Liver (tissue), 10 donors: ENCODE measurements at places on chromosomes 5 and 9. TPM values are rescaled to one million over a fixed set of nuclear protein-coding genes. Genes with fewer than 3 reads are reported as not detected.

Gene CATSPER3
- 0.28 TPM for total RNA-seq

Gene IL17B
- not detected for total RNA-seq

Gene VLDLR
- 2.8 TPM for total RNA-seq

Gene PCDHGA2
- 0.23 TPM for total RNA-seq

DNA sequence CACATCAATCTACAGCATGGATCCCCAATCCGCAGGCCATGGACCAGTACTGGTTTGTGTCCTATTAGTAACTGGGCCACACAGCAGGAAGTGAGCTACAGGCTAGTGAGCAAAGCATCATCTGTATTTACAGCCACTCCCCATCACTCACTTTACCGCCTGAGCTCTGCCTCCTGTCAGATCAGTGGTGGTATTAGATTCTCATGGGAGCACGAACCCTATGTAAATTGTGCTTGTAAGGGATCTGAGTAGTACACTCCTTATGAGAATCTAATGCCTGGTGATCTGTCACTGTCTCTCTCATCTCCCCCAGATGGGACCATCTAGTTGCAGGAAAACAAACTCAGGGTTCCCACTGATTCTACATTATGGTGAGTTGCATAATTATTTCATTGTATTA is 212.7 kb upstream of the FAM174A start:
- DNase-seq, result no peak

- no peak for DNase-seq
Observed at GRCh38 chr5:166594567-166594966, 1696.9 kb upstream of the WWC1 start.

- DNase-seq, result no peak
Observed at GRCh38 chr5:96655085-96655484, 7.1 kb upstream of the CAST start.

GRCh38 chr9:3647652-3648051 is 121.9 kb upstream of the RFX3 start:
- no peak for DNase-seq

- DNase-seq, result no peak
Observed at GRCh38 chr5:75460942-75461610, 50.4 kb downstream of the CERT1 start.

DNA sequence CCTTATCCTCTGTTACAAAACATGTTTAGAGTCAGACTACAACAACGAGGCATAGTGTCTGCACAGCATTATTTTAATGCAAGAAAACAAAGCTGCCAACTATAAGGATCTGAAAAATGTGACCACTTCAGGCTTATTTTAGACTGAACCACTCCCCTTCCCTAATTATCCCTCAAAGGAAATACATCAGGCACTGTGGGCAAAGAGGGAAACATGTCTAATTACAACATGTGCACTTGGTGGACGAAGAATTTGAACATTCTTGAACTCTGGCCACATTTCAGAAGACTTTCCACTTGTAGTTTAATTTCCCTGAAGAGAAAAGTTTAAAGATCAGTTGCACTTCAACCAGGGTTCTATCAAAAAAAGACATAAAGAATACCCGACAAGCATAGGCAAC is 3.8 kb downstream of the MTMR12 start:
- DNase-seq, result no peak

DNA sequence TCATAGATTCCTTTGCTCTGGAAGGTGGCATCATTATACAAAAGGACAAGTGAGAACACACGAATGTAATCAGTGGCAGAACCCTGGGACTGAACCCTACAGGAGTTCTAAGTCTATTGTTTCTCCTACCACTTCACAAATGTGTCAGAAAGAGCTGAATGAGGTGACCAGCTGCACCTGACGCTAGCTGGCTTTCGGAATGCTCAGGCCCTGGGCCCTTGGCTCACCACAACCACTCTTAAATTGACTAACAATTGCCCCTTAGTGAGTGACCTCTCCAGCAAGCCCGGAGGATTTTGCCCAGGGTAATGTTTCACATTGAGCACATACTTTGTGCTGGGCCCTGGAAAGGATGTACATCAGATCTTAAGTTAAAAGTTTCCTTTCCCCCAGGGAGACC is 41.2 kb upstream of the ABCA1 start:
- DNase-seq, result no peak

DNA sequence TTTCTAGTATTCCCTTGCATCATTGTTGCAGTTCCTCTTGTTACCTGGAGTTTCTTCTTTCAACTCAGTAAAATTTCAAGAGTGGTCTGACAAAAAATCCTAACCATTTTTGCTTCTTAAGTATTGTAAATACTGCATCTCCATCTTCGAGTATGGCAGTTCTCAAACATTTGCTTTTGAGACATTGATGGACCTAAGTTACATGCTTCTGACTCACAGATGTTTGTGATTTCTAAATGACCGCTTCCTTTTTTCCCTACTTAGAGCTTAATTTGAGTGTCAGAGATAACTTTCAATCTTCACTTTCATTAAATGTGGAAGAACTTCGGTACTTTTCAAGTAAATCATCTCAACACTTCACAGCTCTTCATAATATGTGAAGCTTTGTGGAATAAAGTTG is 4.2 kb downstream of the UHRF2 start:
- DNase-seq, result no peak

GRCh38 chr5:37966291-37966690 is 126.5 kb upstream of the GDNF start:
- DNase-seq, result no peak

DNA sequence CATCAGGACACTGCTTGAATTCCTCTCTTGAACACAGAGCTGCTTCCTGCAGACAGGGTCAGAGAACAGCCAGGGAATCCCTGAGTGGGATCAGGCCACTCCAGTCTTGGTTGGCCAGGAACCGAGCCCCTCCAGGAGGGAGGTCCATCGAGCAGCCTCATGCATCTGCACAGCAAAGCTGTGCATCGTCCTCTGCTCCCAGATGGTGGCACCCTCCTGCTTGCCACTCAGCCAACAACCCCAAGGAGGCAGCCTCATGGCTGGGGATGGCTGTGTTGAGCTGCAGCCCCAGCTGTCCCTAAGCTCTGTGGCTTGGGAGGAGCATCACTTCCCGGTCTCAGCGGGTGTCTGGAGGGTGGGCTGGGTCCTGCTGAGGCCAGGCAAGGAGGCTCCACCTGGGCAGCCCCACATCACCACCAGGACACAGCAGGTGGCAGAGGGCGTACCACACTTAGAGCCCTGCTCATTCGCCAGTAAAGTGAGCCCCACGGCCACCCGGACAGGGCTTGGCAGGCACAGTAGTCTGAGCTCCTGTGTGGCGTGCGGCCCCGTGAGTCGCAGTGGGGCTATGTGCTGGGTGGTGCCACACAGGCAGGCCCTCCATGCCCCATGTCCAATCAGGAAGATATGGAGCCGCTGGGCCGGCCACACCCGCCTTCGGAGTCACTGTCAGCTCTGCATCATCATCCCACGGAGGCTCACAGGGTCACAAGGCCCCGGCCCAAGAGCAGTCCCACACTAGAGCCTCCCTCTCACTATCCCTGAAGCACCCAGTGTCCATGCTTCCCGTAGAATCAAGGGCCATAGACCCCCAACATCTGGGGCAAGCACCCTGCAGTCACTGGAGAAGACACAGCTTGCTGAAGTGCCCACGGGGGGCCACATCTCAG is 11.9 kb downstream of the LPCAT1 start:
- peak; percentile 30 for DNase-seq
